ENCODE measurements at places on chromosomes 3 and 15. TPM values are rescaled to one million over a fixed set of nuclear protein-coding genes. Genes with fewer than 3 reads are reported as not detected.
A peak's percentile ranks its signal among the peaks of the same experiment; 100 is the strongest.

ERICH6 gene
- not detected for total RNA-seq

DNA sequence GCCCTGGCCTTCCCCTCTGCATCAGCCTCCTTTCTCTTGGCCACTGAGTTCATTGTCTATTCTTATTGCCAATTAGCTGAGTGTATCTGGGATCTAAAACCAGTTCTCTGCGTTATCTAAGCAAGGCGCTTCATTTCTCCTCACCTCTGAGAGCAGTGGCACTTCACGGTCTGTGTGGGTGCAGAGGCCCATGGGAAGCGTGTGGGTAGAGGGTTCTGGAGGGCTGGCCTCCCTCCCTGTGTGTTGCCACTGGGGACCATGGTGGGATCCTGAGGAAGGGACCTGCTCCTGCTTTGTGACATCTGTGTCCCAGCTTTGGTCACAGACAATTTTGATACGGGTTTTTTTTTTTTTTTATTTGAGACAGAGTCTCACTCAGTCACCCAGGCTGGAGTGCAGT is 32.7 kb downstream of the EDEM1 start:
- H3K4me1 ChIP-seq, result no peaks in the 10 kb centered on the region
- H3K27ac ChIP-seq, result no peak overlapping the region

- no peaks in the 10 kb centered on the region for H3K27me3 ChIP-seq
- H3K4me3 ChIP-seq, result no peak overlapping the region
- no peaks in the 10 kb centered on the region for H3K36me3 ChIP-seq
- no peak for DNase-seq
Measured at GRCh38 chr3:111084911-111085310, 13.3 kb downstream of the NECTIN3 start.

DNA sequence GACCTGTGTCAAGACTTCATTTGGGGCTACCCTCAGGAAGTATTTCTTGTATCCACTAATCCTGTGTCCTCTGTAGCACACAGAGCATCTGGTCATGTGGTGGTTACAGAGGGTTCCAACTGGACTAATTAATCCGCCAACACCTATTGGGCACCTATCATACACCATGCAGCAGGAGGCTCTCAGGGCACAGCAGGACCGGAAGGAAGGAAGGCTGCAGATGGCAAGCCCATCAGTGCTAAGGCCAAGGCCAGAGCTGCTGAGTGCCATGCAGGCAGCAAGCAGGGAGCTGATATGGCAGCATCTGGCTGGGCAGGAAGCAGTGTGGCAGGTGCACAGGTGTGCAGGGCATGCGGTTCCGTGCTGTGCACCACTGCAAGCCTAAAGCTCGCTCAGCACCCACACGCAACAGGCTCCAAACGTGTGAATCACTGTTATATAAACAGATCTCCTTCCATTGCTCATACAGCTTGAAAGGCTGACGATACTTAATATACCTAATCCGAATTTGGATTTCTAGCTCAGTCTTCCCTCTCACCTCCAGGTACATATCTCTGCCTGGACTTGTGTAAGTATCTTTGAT is 64.4 kb upstream of the SNRPA1 start:
- H3K4me3 ChIP-seq, result no peak overlapping the region
- no peaks in the 10 kb centered on the region for H3K36me3 ChIP-seq
- no peak overlapping the region for H3K27ac ChIP-seq

DNA sequence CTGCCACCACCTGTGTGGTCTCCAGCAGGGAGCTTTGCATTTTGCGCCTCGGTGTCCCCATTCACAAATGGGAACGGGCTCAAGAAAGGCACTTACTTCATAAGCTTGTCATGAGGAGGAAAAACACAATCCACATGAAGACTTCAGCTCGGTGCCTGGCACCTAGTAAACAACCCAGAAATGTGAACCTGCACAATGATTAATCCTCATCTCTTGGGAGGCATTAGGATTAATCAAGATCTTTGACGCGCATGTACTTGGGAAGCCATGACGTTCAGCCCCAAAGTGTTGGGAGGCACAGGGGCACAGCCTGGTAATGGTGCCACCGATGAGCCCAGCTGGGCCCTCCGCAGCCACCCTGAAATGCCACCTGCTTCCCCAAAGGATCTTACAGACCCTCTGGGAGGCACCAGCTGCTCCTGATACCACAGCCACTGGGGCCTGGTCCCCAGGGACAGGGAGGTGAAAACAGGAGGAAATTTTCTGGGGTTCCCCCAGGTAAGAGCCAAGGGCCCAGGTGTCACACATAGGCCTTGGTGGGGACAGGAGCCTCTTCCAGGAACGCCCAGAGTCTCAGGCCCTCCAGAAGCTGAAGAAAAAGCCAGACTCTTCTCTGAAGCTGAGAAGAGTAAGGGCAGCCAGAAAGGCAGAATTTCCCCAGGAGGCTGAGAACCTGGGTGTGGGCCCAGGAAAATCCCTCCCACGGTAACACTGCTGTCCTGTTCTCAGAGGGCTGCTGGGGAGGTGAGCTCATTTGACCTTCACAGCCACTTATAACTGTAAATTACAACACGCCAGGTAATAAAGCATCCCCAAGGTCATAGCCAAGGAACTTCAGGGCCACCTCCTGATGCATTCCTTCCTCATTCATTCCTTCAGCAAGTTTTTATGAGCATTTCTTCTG is 507.5 kb downstream of the SHQ1 start:
- H3K36me3 ChIP-seq, result no peaks in the 10 kb centered on the region
- no peaks in the 10 kb centered on the region for H3K27me3 ChIP-seq
- no peak overlapping the region for H3K4me3 ChIP-seq
- H3K4me1 ChIP-seq, result peaks cover 11% of the 10 kb centered on the region
- no peak for DNase-seq
- no peak overlapping the region for H3K27ac ChIP-seq

- no peak overlapping the region for H3K27ac ChIP-seq
- no peaks in the 10 kb centered on the region for H3K36me3 ChIP-seq
- no peak for DNase-seq
- H3K4me3 ChIP-seq, result no peak overlapping the region
- no peaks in the 10 kb centered on the region for H3K27me3 ChIP-seq
Measured at GRCh38 chr3:165938986-165939540, 101.8 kb upstream of the BCHE start.

- no peaks in the 10 kb centered on the region for H3K36me3 ChIP-seq
- H3K4me3 ChIP-seq, result no peak overlapping the region
- DNase-seq, result peak; percentile 2
- no peak overlapping the region for H3K27ac ChIP-seq
- H3K27me3 ChIP-seq, result no peaks in the 10 kb centered on the region
Measured at GRCh38 chr3:159322322-159322939, 520.6 kb downstream of the MFSD1 start.

GRCh38 chr3:130779031-130779430 is 32.4 kb upstream of the PIK3R4 start:
- no peak overlapping the region for H3K27ac ChIP-seq
- H3K4me1 ChIP-seq, result no peaks in the 10 kb centered on the region
- no peaks in the 10 kb centered on the region for H3K36me3 ChIP-seq
- no peak overlapping the region for H3K4me3 ChIP-seq

DNA sequence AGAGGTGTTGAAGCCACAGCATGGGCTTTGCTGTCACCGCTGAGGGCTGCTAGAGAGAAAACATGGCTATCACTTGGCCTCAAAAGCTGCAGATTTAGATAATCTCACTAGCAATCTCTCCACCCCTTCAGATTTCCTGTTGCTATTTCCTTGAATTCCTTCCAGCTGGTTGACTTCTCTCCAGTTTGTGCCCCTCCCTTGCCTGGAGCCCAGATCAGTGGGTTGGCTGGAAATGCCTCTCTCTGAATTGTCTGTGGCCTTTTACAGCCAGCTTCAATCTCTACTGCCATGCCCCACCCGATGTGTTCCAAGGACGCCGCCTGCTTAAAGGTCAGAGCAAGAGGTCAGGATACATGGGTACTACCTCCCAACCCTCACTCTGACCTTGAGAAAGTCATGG is 294.1 kb downstream of the NTRK3 start:
- no peaks in the 10 kb centered on the region for H3K27me3 ChIP-seq
- no peak for DNase-seq
- H3K27ac ChIP-seq, result no peak overlapping the region

DNA sequence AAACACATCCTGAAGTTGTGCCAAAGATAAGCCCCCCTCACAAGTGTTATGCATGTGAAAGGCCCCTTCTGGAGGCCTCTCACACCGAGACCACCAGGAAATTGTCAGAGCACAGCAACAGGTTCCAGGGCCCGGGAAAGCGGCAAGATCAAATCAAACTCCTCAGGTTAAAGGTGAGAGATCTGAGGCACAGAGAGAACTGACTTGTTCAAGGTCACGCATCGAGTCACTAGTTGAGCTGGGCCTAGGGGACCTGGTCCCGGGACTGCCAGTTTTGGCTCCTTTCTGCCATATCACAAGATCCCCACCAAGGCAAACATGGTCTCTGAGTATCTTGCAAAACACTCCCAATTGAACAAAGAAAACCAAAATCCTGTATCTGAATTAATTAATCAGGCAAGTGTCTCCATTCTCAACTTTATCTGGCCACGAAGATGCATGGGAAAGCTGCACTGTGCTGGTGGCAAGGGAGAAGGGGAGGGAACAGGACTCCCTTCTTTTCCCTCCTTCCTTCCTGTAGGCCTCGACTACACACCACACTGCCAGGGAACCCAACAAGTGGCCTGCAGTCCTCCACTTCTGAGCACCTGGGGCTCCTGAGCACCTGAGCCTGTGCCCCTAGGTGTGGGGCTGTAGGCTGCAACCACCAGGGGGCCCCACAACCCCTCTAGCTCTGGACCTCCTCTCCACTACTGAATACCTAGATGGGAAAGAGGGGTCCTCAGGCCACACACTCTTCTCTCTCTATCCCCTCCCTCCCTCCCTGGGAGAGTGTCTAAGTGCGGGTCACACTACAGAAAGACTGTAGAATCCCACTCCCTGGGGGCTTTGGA is 37.3 kb downstream of the ANP32A start:
- peak overlapping the region; percentile 10 for H3K27ac ChIP-seq
- H3K4me3 ChIP-seq, result no peak overlapping the region
- peaks cover 30% of the 10 kb centered on the region for H3K4me1 ChIP-seq
- no peaks in the 10 kb centered on the region for H3K27me3 ChIP-seq
- peaks cover 14% of the 10 kb centered on the region for H3K36me3 ChIP-seq
- peak; percentile 74 for DNase-seq
